ENCODE measurements at places on chromosomes 5 and 9.

GRCh38 chr5:166710271-166710670, 1581.2 kb upstream of the WWC1 start:
- no peak for DNase-seq

- DNase-seq = no peak
Measured at GRCh38 chr5:107982703-107983425, 312.1 kb upstream of the EFNA5 start.

DNA sequence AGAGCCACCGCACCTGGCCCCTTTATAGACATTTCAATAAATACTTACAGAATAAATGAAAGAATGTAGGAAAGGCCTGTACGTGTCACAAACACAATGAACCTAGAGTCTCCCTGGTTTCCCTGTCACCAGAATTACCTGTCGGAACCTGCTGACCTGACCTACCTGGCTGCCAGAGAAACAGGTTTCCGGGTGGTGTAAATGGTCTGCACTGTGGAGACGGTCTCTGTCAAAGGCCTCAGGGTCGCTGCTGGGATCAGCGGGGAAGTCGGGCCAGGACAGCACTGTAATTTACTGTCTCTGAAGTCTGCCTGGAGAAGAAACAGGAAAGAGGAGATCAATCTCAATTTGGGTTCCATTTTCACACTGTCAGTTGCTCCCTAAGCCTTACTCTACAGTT, 9.3 kb upstream of the FRRS1L start:
- no peak for DNase-seq

GRCh38 chr5:134732819-134733218, 5.5 kb upstream of the CAMLG start:
- no peak for DNase-seq

GRCh38 chr9:92294297-92294676, 790 bp upstream of the IARS1 start:
- DNase-seq = peak; percentile 10

GRCh38 chr9:131193051-131193450, 67.7 kb downstream of the NUP214 start:
- DNase-seq = no peak

DNA sequence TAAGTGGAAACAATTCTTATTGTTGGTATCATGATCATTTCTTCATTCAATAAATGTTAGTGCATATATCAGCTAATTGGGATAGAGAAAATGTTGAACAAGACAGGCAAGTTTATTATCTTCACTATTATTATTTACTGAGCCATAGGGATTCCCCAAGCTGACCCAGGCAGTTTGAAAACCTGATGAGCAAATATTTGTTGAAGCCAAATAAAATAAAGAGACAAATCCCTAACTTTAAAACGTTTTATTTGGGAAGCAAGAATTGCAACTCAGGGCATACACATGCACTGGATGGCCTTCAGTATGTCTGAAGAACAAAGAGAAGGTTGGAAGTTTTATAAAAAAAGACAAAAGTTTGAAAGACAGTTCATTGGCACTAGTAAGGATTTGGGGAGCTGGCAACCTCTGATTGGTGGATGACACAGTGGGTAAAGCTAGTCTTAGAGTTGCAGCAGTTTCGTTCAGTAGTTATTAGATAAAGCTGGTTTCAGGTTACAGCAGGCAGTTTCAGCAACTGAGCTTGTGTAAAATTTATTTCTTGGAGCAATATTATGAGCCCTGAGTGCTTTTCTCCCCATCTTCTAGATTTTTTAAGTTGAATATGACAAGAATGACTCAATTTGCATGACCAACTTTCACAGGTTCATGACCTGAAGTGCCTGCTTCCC, 44.7 kb upstream of the PRLR start:
- no peak for DNase-seq

- DNase-seq = no peak
Measured at GRCh38 chr5:68557162-68557936, 341.8 kb downstream of the PIK3R1 start.

- DNase-seq = no peak
Measured at GRCh38 chr9:112002847-112003457, 106.3 kb downstream of the UGCG start.

GRCh38 chr9:91734371-91734981, 215.6 kb downstream of the ROR2 start:
- peak; percentile 56 for DNase-seq

DNA sequence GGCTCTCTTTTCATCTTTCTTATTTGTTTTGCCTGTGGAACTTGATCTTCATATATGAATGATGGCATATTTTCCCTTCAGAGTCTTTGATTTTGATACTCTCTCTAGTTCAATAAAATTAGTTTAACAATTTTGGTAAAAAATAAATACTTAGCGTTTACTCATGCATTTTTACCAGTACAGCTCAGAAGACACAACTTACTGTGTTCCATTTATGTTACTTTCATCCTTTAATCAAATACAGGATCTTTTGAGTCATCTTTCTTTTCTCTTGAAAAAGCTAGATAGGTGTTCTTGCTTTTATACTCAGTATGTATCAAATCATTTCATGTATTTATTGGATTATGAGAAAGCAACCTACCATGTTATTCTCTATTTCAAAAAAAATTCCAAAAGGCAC, 47.1 kb upstream of the RICTOR start:
- no peak for DNase-seq

DNA sequence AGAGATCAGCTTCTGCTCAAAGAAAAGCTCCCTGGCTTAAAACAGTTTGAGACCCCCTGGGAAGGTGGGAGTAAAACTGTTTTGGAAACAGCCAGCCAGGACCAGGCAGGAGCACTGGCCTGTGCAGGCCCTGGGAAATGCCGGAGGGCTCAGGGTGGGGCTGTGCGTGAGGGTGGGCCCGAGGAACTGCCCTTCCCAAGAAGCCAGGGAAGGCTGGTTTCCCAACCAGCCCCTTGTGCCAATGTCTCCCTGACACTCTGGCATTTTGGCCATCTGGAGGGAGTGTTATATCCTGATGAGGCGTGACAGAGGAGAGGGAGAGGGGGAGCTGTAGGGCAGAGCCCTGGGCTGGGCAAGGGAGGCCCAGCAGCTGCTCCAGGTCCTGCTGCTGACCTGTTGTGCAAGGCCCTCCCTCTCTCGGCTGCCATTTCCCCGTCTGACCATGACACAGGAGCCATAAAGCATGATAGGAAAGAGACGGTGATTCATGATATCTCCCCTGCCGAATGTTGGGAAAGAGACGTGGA, 16.1 kb downstream of the OLFML2A start:
- DNase-seq = no peak

- no peak for DNase-seq
Measured at GRCh38 chr5:41508186-41508585, 2.2 kb downstream of the PLCXD3 start.

- DNase-seq = no peak
Measured at GRCh38 chr5:111075520-111075919, 4.0 kb downstream of the TSLP start.

- no peak for DNase-seq
Measured at GRCh38 chr9:113267911-113268566, 7.3 kb downstream of the CDC26 start.

DNA sequence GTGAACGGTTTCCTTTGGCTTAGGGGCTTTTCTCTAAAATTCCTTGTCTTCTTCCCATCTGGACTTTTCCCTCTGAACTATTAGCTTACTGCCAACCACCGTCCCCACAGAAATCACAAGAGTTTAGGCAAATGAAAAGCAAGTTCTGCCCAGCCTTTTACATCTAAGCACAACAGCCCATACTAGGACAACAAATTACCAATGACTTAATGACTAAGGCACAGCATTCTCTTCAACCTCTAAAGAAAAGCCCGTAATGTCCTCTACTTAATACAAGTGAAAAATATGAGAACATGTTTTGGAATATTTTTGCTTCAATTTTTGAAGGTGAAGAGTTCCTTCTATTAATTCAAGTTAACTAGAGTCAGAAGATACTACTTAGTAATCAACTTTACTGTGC, 1.2 kb downstream of the ZBTB5 start:
- no peak for DNase-seq

DNA sequence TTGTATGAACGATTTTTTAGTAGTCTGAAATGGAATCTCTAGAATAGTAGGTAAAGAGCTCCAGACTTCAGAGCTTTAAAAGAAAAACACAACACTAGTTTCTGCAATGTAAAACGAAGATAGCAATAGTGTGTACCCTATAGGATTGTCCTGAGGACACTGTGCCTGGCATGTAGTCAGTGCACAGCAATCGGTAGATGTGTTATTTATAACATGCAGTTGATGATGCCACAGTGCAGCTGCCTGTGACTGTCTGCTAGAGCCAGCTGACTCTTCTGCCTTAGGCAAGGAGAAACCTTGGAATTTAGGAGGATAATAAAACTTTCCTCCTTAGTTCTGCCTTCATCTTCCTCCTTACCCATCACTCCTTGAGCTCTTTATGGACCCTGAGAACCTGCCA, 27.7 kb upstream of the TMOD1 start:
- DNase-seq = no peak

DNA sequence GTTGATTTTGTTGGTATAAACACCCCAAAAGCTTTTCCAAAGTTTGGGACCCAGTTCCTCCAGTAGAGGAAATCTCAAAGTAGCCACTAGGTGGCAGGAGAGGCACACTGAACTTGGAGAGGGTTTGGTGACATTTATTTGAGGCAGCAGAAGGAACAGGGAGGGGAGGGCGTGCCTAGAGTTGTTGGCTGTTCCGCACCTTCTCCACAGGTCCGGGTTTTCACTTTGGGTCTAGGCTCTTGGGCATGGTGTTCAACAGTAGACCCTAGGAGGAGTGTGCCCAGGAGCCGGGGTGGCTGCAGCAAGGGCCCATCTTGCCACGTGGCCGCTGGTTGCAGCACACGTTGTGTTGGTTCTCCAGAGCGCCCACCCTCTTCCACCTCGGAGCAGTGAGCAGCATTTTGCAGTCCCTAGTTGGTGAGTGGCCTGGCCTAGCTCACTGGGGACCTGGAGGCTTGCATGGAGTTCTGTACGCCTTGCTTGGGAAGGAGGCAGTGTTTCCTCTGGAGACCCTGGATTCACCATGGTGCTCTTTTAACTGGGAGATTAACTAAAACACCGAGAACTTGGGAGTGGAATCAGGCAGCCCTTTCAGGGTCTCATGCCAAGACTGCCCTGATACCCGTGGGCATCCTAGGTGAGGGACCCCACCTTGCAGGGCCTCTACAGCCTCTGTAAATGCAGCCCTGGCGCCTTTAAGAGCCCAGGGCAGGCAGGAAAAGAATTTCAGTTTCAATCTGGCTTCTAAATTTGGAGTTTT, 28.2 kb downstream of the PTPA start:
- DNase-seq = peak; percentile 91

- no peak for DNase-seq
Measured at GRCh38 chr5:77971776-77972468, 195.8 kb upstream of the TBCA start.

GRCh38 chr5:150782850-150783249, 4.3 kb downstream of the SMIM3 start:
- DNase-seq = no peak

DNA sequence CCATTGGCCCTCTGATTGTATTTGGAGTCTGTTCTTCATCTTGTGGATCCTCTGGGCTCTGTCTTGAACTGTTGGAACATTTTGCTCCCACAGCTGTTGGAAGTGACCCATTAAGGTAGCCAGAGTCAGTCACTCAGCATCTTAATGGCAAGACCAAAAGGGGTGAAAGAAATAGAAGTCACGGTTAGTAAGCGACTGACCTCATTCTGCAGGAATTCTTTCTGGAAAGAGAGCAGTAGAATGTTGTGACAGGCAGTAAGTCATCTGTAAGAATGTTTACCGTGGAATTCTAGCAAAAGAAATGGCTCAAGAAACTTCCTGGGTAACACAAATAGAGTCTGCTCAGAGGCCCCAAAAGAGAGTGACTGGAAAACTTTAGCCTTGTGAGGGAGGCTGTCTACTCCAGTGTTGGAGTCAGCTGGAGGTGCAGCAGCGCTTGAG, 28.6 kb upstream of the TNC start:
- DNase-seq = no peak

GRCh38 chr9:8494571-8494970, 695.0 kb upstream of the DMAC1 start:
- DNase-seq = no peak
